Purkinje cell (primary cell): ENCODE measurements at places on chromosomes 2 and 18. TPM values are rescaled to one million over a fixed set of nuclear protein-coding genes. Genes with fewer than 3 reads are reported as not detected.

Gene SERPINB3
- polyA plus RNA-seq, result not detected in 2 replicates

Gene COLEC11
- polyA plus RNA-seq, result 28.0 and 46.8 TPM in 2 replicates

Gene GMPPA
- 2.8 and 5.3 TPM in 2 replicates for polyA plus RNA-seq

Gene CYTIP
- polyA plus RNA-seq, result not detected in 2 replicates

Gene ACVR1
- polyA plus RNA-seq, result 7.6 and 10.0 TPM in 2 replicates

Gene STARD6
- not detected in 2 replicates for polyA plus RNA-seq

Gene NT5C1B
- not detected in 2 replicates for polyA plus RNA-seq

Gene XIRP2
- not detected in 2 replicates for polyA plus RNA-seq

Gene CPS1
- polyA plus RNA-seq, result 0.04 and 2.2 TPM in 2 replicates

Gene CROCC2
- not detected in 2 replicates for polyA plus RNA-seq

Gene LIMS2
- polyA plus RNA-seq, result 0.17 and 2.3 TPM in 2 replicates

Gene TMEM237
- polyA plus RNA-seq, result 58.1 and 65.9 TPM in 2 replicates

Gene INPP5D
- polyA plus RNA-seq, result 0.34 and 2.4 TPM in 2 replicates

Gene SCN7A
- polyA plus RNA-seq, result 0.34 TPM in 1 of 2 replicates, not detected in the other

Gene CCDC102B
- polyA plus RNA-seq, result 25.6 and 26.7 TPM in 2 replicates

Gene CXCR1
- not detected in 2 replicates for polyA plus RNA-seq

Gene MATN3
- polyA plus RNA-seq, result 0.65 TPM in 1 of 2 replicates, not detected in the other

Gene PLB1
- polyA plus RNA-seq, result not detected in 2 replicates

Gene COLEC12
- polyA plus RNA-seq, result 1.6 and 3.2 TPM in 2 replicates

Gene IL36B
- polyA plus RNA-seq, result not detected in 2 replicates

Gene CD8B2
- not detected in 2 replicates for polyA plus RNA-seq

Gene SLC5A7
- polyA plus RNA-seq, result not detected in 2 replicates

Gene CHRNG
- not detected in 2 replicates for polyA plus RNA-seq

Gene PFN4
- 0.43 TPM in 1 of 2 replicates, not detected in the other for polyA plus RNA-seq

Gene DSEL
- polyA plus RNA-seq, result 1.7 and 1.9 TPM in 2 replicates

Gene ST8SIA5
- 8.0 and 19.2 TPM in 2 replicates for polyA plus RNA-seq

Gene PASK
- 0.38 and 1.3 TPM in 2 replicates for polyA plus RNA-seq

Gene CTAGE1
- polyA plus RNA-seq, result not detected in 2 replicates

Gene LRP2
- polyA plus RNA-seq, result 0.03 TPM in 2 replicates

Gene MTLN
- 201 and 222 TPM in 2 replicates for polyA plus RNA-seq

Gene MERTK
- 1.1 and 1.3 TPM in 2 replicates for polyA plus RNA-seq

Gene AQP12A
- polyA plus RNA-seq, result not detected in 2 replicates

Gene SERPINB4
- polyA plus RNA-seq, result 0.55 TPM in 1 of 2 replicates, not detected in the other

Gene SERPINB12
- polyA plus RNA-seq, result not detected in 2 replicates

Gene TUBB8B
- not detected in 2 replicates for polyA plus RNA-seq

Gene CCDC74B
- polyA plus RNA-seq, result 0.92 TPM in 1 of 2 replicates, not detected in the other

Gene TNP1
- not detected in 2 replicates for polyA plus RNA-seq

Gene GAL3ST2
- polyA plus RNA-seq, result not detected in 2 replicates
